ENCODE measurements at places on chromosomes 5 and 9.

DNA sequence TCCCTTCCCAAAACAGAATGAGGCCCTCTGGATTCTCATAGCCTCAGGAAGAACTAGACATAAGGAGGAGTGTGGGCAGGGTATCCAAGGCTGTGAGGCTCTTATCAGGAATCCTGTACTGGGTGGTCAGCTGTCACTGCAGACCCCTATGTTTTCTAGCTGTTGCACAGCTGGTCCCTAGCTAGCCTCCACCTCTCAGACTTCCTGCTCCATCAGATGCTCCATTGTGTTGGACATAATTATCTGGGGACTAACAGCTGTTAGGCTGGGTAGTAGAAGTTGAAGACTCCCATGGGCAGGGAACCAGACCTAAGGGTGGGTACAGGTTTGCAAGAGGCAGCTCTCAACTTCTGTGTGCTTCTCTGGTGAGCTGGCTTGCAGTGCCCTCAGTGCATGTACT is 18.4 kb downstream of the FAM219A start:
- no peak for DNase-seq

DNA sequence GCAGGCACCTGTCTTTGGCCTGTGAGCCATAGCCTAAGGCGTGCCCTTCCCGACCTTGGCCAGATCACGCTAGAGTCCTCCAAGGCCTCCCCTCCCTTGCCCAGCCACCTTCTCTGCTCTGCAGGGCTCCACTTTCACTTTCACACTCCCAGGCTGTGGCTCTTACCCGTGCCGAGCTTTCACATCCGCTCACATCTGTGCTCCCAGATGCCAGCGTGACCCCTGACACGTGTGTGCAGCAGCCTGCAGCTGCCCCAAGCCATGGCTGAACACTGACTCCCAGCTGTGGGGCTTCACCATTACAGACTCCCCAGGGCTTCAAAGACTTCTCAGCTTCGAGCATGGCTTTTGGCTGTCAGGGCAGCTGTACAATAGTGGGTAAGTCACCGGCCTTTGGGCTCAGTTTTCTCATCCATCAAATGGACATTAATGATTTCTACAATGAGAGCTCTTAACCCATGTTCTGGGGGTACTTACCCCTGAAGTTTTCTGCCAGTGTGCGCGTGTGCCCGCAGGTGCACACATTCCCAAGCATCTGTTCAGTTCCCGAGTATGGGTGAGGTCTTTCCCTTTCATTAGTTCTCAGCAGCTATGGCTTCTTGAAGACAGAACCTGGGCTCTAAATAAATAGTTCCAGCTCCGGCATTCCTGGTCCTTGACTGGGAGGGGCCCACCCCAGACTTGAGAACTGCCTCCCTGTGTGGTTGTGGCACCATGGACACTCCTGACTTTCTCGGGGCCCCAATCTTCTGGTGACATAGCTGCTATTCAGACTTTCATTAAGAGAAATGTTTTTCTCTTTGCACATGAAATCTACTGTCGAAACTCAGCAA is 118.6 kb downstream of the RGS3 start:
- DNase-seq = peak; percentile 84

DNA sequence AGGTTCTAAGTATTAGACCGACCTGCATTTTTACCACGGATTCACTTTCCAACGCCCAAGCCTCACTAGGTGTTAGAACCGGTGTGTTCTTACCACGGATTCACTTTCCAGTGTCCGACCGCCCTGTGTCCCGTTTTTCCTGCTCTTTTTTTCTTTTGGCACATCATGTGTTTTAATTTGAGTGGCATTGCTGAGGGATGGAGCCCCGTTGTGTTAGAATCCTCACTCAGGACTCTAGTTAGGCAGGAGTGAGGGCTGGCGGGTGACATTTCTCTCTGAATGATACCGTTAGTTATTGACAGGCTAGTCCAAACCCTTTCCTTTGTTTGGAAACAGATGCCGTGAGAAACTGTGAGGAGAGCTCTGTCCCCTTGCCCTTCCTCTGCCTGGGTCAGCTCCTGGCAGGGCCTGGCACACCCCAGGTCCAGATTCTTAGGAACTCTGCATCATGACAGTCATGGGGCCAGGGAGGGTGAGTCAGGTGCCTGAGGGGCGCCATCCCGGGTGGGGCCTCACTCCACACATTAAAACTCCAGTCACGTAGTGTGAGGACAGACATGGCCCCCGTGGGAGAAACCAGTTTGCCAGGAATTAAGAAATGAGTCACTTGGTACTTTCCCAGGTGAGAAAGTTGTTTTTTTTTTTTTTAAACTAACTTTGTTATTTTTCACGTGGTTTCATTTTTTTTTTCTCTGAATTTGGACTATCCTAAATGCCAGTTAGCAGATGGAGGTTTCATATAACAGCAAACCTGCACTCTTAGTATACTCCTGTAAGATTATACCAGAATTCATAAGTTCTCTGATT is 15.8 kb downstream of the EXOC3 start:
- DNase-seq = no peak

GRCh38 chr5:137582218-137582617 is 83.1 kb upstream of the SPOCK1 start:
- no peak for DNase-seq

Data from putamen (tissue), 1 donor.